Activated T-cell treated with anti-CD3 and anti-CD28 coated beads, Interleukin-2, amount 50 U/mL, for 24 hours (primary cell): ENCODE measurements at places on chromosomes 6 and 20.
A peak's percentile ranks its signal among the peaks of the same experiment; 100 is the strongest.

GRCh38 chr20:57654363-57654997, 34.3 kb upstream of the ZBP1 start:
- peak; percentile 74 for DNase-seq

DNA sequence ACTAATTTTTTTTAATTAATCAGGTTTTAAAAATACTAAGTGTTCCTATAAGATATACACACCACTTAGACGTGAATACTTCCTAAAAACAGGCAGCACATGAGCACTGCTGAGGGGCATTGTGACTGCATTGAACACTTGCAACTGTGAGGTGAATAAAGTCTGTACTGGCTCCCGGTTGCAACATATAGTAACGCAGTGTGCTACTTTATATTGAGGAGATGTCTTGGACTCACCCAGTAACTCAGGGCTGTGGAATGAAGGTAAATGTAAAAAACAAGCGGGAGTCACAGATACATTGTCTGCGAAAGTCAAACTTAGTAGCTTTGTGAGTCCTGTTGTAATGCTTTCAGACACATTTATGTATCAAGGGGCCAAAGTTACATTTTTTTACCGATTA, 17.0 kb upstream of the HLA-A start:
- DNase-seq: no peak

DNA sequence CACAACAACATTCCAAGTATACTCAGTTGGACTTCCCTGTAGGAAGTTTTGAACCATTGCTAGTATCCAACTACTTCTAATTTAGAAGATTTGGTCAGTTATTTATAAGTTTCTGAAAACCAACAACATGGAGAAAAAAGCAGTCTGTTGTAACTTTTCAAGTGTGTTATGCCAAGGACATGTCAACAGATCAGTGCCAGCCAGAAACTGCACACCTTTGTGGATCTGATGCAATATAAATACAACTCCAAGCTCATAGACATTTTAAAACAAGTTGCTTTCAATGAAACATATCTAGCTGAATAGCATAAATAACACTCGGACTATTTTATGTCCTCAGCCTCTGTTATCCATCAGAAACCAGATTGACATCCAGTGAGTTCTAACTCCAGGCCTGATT, 58.3 kb upstream of the CARMIL1 start:
- DNase-seq: no peak

DNA sequence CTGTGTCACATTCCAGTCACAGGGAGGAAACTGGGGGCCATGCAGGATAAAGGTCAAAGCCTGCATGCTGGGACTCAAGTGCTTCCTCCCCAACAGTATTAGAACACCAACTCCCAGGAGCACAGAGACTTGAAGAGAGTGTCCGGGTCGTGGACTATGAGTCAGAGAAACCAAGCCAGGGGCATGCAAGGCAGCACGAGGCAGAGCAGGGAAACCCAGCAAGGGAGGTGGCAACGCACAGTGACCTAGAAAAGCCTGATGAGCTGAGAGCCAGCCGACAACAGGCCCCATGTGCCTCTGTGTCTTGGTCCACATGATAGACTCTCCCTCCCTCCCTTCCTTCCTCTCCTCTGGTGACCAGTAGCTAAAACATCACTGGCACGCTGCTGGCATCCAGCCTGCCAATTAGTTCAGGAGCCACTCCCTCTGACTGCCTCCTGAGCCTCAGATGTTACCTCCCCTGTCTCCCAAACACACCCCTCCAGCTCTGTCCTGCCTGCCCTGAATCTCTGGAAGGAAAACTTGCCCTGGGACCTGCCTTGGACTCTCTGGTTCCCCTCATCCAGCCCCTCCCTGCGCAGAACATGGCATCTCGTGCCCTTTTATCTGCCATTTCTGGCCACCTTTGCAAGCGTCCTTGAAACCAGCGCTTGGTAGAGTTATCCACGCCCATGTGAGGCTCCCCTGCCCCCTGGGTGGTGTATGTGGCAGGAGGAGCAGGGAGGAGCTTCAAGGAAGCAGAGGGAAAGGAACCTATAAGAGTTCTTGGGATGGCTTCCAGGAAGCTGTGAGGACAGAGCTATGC, 16.2 kb upstream of the RNF39 start:
- no peak for DNase-seq

DNA sequence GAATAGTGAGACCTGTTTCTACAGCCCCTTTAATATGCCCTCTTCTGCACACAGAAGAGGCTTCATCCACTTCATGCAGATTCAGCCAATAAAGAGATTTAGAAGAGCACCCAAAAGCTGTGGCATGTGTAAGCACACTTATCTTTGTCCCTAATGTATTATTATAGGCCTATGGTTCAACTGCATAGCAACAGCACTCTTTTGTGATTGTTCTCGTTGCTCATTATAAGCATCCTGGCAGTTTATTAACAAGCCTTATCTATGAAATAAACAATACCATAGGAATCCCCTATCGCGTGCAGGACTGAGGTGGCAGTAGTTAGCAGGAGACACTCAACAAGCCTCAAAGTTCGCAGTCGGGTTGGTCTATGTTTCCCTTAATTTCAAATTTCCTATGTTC, 138.5 kb upstream of the BEND6 start:
- no peak for DNase-seq

GRCh38 chr6:170102038-170102437, 188.8 kb downstream of the DLL1 start:
- peak; percentile 20 for DNase-seq

GRCh38 chr6:168163096-168163731, 84.2 kb upstream of the FRMD1 start:
- no peak for DNase-seq

GRCh38 chr6:132219901-132220300, 181.4 kb downstream of the MOXD1 start:
- no peak for DNase-seq

GRCh38 chr6:166430269-166430668, 47.5 kb upstream of the MPC1 start:
- no peak for DNase-seq

DNA sequence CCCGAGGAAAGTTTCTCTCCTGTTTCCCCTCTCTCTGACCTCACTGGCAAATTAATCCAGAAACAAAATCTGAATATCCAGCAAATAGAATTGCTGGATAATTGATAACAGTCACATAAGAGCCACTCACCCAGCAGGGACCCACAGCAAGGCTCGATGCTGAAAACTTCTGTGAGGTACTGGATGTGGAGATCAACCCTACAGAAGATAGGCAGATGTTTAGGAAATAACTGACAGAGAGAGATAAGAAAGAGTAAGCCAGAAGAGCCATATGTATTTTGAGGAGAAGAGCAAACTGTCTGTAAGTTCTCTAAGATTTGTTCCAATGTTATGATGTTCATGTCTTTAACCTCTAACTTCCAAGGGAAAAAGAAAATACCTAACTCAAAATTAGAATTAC, 59.7 kb downstream of the PKHD1 start:
- DNase-seq: no peak

DNA sequence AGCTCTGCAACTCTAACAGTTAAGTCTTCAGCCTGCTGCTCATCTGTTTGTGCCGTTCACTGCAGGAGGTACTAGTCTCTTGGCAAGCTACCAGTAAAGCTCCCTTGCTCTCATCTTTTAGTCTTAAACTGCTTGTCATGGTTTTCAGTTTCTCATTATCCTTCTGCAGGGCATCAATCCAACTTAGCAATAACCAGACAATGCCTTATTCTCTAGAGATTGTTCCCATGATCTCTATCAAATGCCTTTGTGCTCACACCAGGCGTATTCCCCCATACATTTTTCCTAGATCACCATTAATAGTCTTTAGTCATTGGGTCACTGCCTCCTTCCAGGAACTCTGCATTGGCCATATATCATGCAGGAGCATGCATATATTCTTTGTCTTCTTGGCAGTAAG, 171.3 kb downstream of the GRM1 start:
- no peak for DNase-seq

DNA sequence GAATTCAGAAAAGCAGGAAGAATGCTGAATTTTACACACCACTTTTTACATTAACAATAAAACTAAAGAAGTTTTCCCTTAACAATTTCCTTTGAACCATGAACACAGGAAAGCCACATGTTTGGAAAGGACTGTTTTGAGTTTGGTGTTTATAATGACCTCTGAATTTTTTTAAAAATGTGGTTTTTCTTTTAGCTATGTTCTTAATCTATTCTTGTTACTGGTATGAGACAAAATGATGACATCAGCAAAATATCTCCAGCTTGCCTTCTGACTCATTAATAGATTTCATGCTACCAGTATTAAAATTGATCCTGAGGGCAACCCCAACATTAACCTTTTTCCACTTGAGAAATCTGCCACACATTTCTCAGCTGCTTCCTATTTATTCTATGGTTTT, 217.5 kb upstream of the THEMIS start:
- no peak for DNase-seq

DNA sequence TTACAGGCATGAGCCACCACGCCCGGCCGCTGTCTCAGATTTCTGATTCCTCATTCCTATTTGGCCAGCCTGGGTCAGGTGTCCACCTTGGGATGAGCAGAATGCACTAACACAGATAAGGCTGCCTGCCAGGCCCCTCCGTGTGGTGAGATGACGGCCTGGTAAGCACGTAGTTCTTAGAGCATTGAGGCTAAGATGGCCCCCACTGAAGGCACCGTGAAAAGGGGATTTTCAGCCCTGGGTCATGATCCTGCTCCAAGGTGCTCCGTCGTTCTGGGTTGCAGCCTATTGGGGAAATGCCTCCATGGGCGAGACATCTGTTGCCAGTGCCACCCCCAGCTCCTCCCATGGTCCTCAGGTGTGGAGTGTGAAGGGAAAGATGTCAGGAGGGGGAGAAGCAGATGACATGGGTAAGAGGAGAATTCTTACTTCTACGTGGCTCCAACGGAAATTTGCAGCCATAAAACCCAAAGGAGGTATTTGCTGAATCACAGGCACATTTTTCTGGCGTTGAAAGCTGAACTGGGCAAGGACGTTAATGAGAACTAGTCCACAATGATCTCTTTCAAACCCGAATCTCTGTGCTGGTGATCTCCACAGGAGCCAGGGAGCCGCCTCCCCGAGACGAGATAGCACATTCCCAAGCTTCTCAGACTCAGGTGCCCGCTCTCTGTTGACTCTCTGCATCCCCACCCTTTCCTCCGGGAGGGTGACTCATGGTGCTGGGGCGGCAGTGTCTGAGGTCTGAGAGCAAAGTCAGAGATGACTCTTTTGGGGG, 34.0 kb upstream of the BMP6 start:
- no peak for DNase-seq

DNA sequence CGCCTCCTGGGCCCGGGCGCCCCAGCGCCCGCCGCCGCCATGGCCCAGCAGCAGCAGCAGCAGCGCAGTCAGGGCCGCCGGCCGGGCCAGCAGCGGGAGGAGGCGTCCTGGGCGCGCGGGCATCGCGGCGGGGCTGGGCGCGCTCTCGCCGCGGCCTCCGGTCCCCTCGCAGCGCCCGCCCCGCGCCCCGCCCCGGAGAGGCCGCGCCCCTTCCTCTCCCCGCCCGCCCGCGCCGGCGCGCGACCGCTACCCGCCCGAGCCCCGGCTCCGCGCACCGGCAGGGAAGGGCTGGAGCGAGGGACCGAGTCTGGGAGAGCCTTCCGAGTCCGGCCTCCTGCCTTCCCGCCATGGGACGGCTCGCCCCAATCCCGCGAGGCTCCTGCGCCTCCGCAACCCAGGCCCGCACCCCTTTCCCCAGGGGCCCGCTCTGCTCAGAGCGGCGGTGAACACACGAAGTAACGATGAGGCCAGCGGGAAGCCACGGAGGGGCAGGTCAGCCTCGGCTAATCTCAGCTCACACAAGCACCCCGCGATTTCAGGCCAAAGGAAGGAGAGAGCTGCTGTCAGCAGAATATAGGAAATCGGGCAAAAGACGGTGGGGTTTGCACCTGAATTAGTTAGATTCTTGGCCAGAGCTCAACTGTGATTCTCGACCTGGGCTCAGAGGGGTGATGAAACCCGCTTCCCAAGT, at the start of gene TXNDC5:
Gene TXNDC5 (minus strand): TSS at position 135 of the 691 bp plus-strand sequence. CDS start 12 bp downstream, at position 123.
- DNase-seq: peak; percentile 86

DNA sequence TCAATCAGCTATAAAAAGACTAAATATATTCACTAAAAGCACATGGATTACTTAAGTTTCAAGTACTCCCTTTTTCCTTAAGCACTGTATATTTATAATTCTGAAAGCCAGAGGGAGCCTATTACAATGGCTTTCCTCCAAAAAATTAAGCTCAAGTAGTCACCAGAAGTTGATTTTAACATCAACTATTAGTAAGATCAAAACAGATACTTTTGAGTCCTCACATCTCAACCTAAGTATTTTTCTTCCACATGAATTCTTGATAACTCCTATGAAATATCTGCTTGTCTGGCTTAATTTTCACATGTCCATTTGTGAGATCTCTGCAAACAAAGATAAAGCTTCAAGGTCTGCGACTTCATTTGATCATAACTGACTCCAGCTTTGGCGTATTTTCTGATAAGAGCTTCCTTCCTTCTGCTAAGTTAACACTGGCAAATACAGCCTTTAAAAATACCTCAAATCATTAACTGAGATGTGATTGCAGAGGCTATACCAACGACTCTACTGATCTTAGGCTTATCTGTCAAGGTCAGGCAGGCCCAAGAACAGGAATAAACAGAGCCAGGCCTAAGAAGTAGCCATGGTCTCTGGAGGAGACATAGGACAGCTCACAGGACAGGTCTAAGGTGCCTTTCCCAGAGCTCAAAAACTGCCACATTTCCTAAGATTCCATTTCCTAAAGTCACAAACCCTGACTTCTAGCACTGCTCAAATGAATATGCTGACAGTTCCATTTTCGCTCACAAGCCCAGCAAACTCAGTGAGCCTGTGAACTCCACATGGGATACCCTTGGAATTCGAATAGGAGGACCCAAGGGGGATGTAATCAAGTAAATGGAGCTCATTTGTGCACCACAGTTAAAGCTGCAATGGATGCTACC, 10.0 kb downstream of the SNX5 start:
- no peak for DNase-seq

- DNase-seq: no peak
Observed at GRCh38 chr6:150876598-150876997, 11.1 kb downstream of the MTHFD1L start.

GRCh38 chr20:8361006-8361652, 229.1 kb downstream of the PLCB1 start:
- DNase-seq: no peak

GRCh38 chr20:20370094-20370575, 2.2 kb downstream of the INSM1 start:
- DNase-seq: no peak

DNA sequence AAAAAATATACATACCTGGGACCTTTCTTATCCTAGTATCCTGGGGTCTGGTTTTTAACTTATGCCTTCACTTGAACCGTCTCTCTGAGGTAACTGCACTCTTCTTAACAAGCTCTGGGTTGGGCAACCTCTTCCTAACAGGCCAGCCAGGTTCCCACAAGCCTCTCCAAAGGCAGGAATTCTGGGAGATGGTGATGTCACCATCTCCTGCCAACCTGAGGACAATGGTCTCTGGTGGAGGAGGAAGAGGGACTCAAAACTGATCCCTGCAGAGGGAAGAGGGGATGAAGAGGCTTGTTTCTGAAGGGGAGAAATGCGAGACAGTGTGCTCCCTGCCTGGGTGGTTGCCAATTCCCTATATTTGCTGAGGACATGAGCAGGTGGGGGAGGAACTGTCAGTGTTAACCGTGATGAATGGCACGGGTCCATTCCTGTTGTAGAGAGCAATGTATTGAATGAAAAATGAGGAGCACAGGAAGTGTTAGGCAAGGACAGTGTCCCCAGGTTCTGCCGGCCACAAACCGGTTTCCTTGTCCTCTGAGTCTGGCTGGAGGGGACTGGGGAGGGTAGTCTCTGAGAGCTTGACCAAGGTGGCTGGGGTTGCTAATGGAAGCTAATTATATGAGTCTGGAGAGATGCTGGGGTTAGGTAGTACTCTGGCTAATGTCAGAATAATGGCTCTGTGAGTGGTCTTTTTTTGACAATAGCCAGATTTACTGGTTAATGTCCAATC, 95.5 kb downstream of the KCNB1 start:
- DNase-seq: no peak

GRCh38 chr20:45311589-45312211, 3.6 kb upstream of the MATN4 start:
- DNase-seq: peak; percentile 80
